Fibroblast of the aortic adventitia (primary cell): ENCODE measurements at places on chromosomes 12 and 14.

DNA sequence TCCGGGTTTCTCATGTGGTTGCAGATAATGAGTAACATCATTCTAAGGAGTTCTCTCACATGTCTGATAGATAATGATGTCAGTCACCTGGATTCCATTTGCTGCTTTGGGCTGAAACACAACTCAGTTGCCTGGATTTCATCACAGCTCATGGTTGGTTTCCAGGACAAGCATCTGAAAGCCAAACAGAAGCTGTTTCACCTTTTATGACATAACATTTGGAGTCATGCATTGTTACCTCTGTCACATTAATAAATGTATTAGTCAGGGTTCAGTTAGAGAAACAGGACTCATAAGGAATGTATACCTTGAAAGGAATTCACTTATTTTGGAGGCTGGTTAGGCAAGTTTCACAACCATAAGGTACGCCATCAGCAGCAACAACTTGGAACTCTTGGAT lies 251.9 kb upstream of the ATXN7L3B start:
- no peak for DNase-seq

- no peak for DNase-seq
Observed at GRCh38 chr14:79764323-79764722, 447.0 kb downstream of the DIO2 start.

- DNase-seq, result no peak
Observed at GRCh38 chr14:99509871-99510555, 28.8 kb downstream of the CCNK start.

GRCh38 chr12:95055057-95055456 lies 18.4 kb downstream of the NR2C1 start:
- DNase-seq, result no peak

- DNase-seq, result no peak
Observed at GRCh38 chr12:101671157-101671791, 26.2 kb upstream of the CHPT1 start.

GRCh38 chr12:28484156-28484555 lies 293.9 kb downstream of the CCDC91 start:
- no peak for DNase-seq

- DNase-seq, result no peak
Observed at GRCh38 chr12:93136253-93137055, 207.4 kb upstream of the EEA1 start.

- DNase-seq, result no peak
Observed at GRCh38 chr14:71589609-71590008, 342.6 kb upstream of the RGS6 start.

DNA sequence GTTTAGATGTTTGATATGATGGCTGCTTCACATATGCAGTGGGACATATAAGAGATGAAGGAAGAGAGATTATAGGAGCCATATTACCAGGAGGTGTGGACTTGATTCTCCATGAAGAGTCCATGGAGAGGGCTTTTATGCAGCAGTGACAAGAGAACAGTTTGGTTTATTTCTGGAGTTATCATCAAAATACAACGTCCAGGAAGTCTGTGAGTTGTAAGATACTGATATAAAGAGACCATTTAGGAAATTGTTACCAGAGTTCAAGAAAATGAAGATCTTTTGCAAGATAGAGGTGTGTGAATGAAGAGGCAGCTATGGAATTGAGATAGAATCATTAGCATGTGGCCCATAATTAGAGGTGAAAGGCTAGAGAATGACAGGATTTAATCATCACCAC lies 431.7 kb downstream of the NPAS3 start:
- DNase-seq, result no peak

- DNase-seq, result no peak
Observed at GRCh38 chr12:116532986-116533342, 26.2 kb upstream of the MAP1LC3B2 start.

GRCh38 chr12:65022421-65022820 lies 98.7 kb downstream of the WIF1 start:
- DNase-seq, result no peak

DNA sequence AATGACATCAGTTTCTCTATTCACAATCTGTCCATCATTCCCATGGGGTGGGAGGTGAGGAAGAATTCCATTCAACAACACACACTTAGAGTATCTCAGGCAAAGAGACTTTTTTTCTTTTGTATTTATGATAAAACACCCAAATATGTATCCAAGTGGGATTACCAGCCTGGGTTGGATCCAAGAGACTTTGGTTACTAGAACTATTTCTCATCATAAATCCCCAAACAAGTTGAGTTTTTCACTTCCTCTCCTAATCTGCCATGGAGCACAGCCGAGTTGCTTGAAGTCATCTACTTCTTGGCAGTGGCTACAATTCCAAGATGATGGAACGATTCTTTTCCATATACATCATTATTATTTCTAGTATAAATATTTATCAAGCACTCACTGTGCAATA lies 209.2 kb upstream of the HMGA2 start:
- peak; percentile 99 for DNase-seq

GRCh38 chr14:73879027-73879426 lies 7.6 kb upstream of the ZNF410 start:
- no peak for DNase-seq

- no peak for DNase-seq
Observed at GRCh38 chr12:53868511-53868986, 70.1 kb upstream of the HOXC13 start.

DNA sequence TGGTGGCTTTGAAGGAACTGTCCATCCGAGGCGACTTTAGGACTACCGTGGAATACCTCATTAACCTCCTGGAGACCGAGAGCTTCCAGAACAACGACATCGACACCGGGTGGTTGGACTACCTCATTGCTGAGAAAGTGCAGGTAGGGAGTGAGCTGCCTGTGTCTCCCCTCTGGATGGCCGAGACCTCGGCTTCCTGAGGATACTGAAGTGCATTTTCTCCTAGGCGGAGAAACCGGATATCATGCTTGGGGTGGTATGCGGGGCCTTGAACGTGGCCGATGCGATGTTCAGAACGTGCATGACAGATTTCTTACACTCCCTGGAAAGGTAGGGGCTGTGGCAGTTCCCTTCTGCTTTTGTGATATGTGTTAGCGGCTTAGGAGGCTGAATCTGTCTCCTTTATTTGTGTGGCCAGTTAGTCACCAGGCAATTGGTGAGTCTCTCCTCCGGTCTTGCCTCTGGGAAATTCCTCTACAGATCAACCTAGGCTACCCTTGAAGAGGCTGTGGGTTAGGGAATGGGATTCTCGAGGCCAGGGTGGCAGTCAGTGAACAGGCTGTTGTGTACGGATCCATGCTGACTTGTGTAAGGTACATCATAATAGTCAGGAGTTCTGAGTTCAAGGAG lies 75.3 kb downstream of the ACACB start:
- DNase-seq, result no peak

- DNase-seq, result no peak
Observed at GRCh38 chr12:44537354-44537753, 338.8 kb downstream of the NELL2 start.

DNA sequence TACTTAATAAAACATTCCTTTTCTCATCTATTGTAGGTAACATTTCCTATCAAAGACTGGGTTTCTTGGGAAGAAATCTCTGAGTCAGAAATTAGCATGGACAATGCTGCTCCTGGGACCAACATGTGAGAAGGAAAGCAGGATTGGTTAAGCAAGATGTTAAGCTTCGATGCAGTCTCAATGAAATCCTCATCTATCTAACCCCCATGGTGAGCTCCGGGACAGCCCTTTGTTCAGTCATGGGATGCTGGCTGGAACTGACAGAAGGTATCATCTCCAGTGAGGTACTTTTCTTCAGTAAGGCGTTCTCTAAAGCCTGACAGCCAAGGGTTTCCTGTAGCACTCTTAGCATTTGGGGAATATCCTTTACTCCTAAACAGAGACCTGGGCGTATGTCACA lies 82.8 kb upstream of the SINHCAF start:
- no peak for DNase-seq

DNA sequence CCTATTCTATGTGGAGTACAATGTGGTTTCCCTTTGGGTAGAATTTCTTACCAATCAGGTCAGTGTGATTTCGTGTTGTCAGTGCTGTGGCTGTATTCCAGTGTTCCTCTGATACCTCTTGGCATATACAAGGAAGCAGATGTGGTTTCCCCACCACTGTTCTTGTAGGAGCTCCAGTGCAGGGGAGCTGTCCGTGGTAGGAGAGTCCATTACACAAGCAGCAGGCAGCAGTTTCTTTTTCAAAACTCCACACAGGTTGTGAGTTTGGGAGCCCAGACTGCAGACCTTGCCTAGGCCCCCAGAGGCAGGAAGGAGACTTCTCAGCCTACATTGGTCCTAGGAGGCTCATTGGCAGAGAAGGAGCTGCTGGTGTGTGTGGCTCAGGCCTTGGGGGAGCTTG lies 452.8 kb downstream of the AACS start:
- peak; percentile 32 for DNase-seq

DNA sequence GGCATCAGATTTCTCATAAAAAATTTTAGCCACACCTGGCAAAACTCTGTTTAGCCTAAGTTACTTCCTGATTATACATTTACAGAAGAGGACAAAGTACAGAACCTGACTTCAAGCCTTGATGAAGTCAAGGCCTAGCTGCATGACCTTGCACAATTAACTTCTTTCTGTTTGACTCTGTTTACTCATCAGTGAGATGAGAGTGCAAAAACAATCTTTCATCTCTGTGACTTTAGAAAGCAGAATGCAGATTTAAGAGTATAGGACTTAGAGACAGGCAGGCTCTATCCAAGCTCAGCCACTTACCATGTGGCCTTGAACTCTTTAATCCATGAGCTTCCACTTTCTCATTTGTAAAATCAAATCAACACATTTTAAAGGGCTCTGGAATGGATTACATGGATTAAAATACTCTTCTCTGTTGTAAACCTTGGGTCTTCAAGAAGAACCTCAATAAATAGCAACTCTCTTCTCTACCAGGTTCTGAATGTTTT lies 1178.9 kb downstream of the FLRT2 start:
- no peak for DNase-seq

GRCh38 chr12:3888659-3889058 lies 15.5 kb upstream of the PARP11 start:
- DNase-seq, result no peak

DNA sequence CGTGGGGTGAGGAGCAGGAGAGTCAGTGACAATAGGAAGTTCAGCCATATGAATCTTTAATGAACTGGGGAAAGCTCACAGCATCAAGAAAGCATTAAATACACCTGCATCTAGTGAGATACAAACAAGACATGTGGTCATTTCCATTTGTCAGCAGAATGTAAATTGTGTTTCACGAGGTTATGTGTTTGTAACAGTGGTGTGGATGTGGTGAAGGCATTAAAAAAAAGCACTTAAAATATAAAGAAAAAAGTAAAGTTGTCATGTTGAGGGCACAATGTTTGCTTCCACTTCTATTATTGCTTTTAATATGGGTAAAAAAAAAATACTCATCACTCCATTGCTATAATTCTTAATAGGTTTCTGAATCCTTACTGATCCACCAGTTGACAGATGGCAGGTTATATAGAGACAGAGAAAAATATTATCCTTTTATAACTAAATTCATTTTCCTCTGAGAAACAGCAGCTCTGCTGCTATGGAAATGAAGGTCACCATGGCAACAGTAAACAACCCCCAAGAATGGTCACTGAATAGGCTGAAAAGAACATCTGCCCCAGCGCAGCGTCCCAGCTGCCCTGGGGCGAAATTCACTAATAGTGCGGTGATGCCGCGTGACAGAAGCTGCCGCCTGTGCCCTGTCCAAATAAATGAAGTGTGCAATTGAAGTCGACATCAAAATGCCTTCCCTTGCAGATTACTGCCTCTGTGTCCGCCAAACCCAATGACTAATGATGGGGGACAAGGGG lies 226.1 kb downstream of the FOXN3 start:
- DNase-seq, result no peak

DNA sequence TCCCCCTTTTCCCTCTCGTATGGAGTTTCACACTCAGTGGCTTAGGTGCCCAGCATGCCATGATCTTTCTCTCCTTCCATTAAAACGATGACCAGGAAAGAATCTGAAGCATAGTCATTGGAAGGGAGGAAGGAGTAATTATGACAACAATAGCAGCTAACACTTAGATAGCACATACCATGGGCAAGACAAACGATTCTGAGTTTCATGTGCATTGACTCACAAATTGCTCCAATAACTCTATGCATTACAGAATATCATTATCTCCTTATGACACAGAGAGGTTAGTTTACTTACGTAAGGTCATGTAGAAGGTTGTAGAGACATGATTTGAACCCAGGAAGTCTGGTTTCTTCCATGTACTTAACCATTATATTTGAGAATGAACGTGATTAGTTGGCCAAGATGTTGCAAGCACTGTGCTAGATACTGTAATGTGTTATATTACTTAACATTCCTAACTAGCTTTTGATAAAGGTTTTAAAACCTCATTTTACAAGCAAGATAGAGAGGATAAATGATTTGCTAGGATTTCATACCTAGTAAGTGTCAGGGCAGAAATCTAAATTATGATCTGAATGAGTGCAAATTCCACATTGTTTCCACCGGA lies 162.4 kb downstream of the CAND1 start:
- peak; percentile 81 for DNase-seq

DNA sequence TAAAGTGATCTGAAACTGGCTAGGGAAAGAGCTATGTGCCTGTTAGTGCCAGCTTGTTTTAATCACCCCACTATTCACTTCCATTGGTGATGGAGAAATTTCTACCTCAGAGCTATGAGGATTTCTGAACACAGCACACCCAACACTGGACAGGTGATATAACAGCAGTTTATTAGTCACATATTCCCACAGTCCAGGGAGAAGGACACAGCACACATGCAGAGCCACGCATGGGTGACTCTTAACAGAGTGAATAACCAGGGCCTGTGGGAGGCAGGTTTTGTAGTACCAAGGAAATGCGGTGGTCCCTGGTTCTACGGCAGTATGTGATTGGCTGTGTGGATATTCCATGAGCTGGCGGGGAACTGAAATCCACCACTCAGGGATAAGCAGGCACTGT lies 455.1 kb downstream of the BTG1 start:
- DNase-seq, result no peak

DNA sequence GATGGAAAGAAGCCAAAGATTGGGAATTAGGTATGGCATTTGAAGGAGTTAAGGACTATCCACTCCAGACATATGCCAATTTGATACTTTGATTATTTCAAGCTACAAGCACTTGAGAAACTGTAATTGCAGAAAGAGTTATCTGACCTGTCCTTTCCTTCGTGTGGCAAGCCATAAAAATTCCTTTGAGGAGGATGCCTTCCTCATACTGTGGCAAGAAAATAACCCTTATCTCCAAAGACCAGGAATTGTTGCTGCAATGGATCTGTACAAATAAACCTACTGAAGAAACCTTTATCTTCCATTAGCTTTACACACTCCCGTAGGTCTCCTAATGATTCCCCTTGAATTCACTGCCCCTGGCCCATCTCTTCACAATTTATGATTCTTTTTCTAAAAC lies 165.1 kb upstream of the AMIGO2 start:
- DNase-seq, result no peak

- DNase-seq, result no peak
Observed at GRCh38 chr14:38883127-38883526, 219.9 kb downstream of the SEC23A start.

- DNase-seq, result peak; percentile 67
Observed at GRCh38 chr12:12881151-12881909, 10.0 kb upstream of the GPRC5A start.

DNA sequence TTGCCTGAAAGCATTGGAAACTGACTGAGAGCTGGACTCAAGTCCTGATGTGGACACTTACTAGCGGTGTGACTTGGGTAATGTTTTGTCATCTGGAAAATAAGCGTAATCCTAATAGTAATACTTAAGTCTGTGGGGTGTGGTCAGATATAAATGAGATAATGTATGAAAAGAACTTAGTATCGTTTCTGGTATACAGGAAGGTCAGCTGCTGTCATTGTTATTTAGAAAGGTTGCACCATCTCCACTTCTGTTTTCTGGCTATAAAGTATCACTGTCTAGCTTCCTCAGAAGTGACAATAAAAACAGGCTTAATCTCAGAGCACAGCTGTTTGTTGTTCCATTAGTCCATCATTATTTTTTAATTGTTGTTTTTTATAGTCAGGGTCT lies 34.1 kb upstream of the TUBA1C start:
- DNase-seq, result no peak
